Left kidney (tissue), 8 donors: ENCODE measurements at places on chromosomes 13 and 19. TPM values are rescaled to one million over a fixed set of nuclear protein-coding genes. Genes with fewer than 3 reads are reported as not detected.

- no peak for DNase-seq
These were observed 108.6 kb downstream of the TNFRSF19 start for GRCh38 chr13:23678795-23679194.

DNA sequence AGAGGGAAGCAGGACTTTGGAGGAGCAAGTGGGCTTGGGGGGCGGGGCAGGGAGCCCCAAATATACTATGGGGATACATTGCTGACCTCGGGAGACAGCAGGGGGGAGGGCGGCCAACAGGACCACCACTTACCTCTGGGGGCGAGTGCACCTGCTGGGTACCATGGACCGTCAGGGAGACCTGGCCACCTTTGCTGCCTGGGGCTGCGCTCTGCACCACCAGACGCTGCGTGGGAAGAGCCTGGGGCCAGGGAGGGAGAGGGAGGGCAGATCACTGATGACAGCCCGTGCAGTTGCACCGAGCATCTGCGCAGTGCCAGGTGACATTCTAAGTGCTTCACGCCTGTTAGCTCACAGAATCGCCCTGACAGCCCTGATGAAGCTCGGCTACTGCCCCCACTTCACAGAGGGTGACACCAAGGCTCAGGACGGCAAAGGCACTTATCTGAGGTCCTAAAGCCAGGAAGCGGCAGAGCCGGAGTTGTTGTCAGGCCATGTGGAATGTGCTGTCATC is 24.1 kb downstream of the RFX1 start:
- no peak for DNase-seq

- DNase-seq, result no peak
These were observed 391.8 kb downstream of the FGF9 start for GRCh38 chr13:22062478-22063205.

DNA sequence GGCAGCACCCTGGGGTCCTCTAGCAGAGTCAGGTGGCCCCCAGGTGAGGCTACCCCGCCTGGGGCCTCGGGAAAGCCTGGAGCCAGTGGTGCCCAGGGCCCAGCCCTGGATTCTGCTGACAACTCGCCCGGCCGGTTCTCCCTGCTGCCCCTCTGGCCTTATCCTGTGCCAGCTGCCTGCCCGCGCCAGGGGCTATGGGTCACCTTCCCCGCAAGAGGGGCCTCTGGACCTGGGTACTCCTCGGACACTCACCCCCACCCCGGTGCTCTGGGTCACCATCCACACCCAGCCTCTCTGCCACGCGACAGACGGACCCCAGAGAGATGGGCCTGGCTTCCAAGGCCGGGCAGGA is 24.0 kb downstream of the ZBTB7A start:
- DNase-seq, result no peak

DNA sequence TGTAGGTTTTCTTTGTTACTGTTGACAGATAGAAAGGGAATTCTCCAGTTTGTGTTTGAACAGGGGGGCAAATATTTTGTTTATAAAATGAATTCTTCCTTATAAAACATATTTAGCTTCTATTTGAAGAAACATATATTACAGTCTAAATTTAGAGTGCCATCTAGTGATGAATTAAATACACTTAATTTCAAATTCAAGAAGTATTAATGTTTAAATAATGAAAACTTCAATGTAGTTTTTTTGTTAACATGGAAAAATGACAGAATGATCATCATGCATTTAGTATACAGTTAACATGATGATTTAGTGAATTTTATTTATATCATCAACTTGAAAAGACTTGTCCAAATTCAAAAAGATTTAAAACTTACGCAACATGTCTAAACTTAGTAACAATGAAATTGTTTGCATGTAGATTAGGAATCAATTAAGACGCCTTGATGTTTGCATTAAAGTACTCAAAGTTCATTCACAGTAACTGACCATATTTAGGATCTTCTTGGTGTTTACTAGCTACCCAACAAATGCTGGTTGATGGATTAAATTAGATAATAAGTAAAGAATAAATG is 765.9 kb upstream of the SLITRK1 start:
- no peak for DNase-seq

GRCh38 chr13:44508562-44509077 is 67.5 kb downstream of the TSC22D1 start:
- no peak for DNase-seq

- DNase-seq, result no peak
These were observed 39.2 kb downstream of the MTMR6 start for GRCh38 chr13:25248071-25248470.

GRCh38 chr19:7441468-7442146 is 47.2 kb downstream of the PEX11G start:
- DNase-seq, result no peak

Gene GPC5
- 5.1 TPM for polyA plus RNA-seq

Gene IGSF23
- polyA plus RNA-seq, result 0.83 TPM

Gene SIGLEC8
- polyA plus RNA-seq, result 0.07 TPM

DNA sequence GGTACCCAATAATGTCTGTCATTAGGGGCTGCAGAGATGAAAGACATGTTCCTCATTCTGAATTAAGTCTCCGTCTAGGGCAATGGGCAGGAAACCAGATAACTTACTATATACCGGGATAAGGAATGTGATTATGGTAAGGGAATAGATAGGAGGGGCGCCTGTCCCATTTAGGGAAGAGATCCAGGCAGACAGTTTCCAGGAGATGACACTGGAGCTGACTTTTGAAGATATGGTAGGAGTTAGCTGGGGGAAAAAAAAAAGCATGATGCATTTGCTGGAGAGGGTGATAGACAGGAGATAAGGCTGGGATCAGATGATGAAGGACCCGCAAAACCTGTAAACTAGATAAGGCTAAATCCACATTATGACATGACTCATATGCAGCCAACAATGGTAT is 340.7 kb downstream of the DCT start:
- DNase-seq, result no peak

Gene SOX1
- polyA plus RNA-seq, result not detected

Gene AP1M2
- polyA plus RNA-seq, result 35.5 TPM

Gene ACP7
- 0.78 TPM for polyA plus RNA-seq

DNA sequence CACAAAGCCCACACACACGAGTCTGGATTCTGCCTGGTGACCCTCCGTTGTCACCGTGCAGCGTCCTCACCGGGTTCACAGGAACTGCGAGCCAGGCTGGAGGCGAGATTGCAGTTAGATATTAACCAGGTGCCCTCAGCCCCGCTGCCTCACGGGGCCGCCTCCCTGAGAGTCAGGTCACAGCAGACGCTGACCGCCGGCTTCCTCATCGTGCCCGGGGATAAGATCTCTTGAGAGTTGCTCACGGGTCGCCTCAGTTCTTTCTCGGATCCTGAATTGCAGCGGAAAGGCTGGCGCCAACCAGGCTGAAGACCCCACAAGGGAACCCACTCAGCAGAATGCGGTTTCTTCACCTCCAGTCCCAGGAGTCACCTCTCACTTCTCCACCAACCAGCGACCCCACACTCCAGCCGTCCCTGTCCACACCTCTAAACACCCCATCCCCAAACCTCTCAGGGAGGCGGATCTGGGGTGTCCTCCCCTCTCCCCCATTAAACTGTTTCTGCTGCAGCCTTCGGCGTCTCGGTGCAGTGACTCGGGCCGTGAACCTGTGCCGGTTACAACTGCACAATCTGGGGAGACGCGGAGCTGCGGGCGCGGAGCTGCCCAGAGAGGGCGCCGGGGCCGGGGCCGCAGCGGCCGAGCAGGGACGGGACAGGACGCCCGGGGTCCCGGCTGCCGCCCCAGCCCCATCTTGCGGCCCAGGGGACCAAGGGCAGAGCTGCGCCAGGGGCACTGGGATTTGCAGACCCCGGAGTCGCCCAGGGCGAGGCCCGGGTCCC is 591 bp downstream of the ZNF823 start:
- peak; percentile 31 for DNase-seq

DNA sequence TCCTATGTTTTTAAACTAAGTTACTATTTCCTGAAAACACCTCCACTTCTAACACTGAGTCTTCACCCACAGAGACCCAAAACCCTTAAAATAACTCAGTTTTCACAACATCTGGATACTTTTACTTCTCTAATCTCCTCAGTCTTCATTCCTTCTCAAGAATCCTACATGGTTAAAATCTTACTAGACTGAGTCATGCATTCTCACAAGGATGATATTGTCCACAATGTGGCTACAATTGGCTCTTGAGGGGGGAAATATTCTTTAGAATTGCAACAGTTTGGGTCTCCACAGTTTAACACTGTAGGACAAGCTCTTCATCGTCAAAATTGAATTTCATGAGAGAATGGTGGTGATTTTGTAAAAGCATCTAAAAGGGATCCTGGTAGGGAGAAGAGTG is 397.1 kb downstream of the SLITRK5 start:
- no peak for DNase-seq

GRCh38 chr13:75558145-75558840 is 8.7 kb downstream of the UCHL3 start:
- no peak for DNase-seq

Gene POSTN
- polyA plus RNA-seq, result 330 TPM

Gene PRR12
- 20.7 TPM for polyA plus RNA-seq

Gene MYO1F
- 10.8 TPM for polyA plus RNA-seq

DNA sequence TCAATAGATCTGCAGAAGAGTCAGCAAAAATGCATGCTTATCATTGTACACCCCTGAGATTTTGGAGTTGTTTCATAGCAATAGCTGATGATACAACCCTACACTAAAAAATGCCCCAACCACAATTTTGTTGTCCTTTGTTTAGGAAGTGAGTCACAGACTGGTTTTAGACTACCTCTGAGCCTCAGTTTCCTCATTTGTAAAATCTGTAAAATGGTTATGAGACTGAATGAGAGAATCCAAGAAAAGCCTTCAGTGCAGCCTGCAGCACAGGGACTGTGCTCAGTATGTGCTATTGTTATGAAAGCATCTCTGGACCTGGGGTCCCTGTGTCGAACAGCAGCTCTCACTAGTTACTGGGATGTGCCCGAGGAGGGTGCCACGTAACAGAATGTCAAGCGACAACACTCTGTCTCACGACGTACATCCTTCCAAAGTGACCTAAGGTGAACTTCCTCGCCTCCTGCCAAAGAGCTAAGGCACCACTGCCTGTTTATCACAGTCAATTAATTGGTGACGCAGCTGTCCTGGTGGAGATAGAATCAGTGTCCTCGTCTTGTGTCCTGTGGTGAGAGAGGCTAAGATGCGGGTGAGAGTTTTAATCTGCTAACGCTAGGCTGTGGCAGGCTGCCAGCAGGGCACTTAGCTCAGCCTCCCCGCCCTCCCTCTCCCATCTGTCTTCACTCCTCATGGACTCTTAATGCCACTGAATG is 18.1 kb downstream of the DHRS12 start:
- DNase-seq, result no peak

Gene KCNN1
- polyA plus RNA-seq, result 5.6 TPM

- no peak for DNase-seq
These were observed 7.9 kb upstream of the WBP4 start for GRCh38 chr13:41053384-41053826.

- DNase-seq, result peak; percentile 81
These were observed 67.0 kb upstream of the SERP2 start for GRCh38 chr13:44306371-44307192.

Gene KRTDAP
- polyA plus RNA-seq, result 0.52 TPM

Gene EDNRB
- 68.2 TPM for polyA plus RNA-seq

Gene MBD3L2
- not detected for polyA plus RNA-seq

Gene SHD
- 2.4 TPM for polyA plus RNA-seq

DNA sequence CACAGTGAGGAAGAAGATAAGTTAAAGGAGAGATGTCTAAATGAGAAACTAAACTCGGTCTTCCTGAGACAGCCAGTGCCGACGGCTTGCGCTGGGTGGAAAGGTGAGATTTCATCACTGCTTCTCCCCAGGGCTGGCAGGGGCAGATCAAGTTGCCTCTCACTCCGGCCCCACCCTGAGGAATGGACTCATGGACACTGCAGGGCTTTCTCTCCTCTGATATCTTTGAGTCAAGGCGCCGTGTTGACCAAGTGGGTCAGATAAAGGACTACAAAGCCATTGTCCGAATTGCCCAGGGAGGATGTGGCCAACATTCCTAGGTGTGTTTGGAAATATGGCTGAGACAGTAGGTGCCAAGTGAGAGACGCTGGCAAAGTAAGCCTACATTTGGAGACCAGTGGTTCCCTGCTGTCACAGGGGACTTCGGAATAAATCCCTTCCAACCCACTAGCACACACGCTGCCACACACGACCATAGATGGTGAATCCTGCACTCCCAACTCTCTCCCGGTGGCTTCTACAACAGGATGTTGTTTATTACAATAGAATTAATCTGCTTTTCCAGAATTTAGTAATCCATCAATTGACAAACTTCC is 156.5 kb upstream of the TSC22D1 start:
- peak; percentile 33 for DNase-seq

- DNase-seq, result no peak
These were observed at the start of gene CEACAM19 for GRCh38 chr19:44671400-44671799. Gene CEACAM19 (plus strand): TSS chr19:44671482. CDS start chr19:44671932, 450 bp downstream.

DNA sequence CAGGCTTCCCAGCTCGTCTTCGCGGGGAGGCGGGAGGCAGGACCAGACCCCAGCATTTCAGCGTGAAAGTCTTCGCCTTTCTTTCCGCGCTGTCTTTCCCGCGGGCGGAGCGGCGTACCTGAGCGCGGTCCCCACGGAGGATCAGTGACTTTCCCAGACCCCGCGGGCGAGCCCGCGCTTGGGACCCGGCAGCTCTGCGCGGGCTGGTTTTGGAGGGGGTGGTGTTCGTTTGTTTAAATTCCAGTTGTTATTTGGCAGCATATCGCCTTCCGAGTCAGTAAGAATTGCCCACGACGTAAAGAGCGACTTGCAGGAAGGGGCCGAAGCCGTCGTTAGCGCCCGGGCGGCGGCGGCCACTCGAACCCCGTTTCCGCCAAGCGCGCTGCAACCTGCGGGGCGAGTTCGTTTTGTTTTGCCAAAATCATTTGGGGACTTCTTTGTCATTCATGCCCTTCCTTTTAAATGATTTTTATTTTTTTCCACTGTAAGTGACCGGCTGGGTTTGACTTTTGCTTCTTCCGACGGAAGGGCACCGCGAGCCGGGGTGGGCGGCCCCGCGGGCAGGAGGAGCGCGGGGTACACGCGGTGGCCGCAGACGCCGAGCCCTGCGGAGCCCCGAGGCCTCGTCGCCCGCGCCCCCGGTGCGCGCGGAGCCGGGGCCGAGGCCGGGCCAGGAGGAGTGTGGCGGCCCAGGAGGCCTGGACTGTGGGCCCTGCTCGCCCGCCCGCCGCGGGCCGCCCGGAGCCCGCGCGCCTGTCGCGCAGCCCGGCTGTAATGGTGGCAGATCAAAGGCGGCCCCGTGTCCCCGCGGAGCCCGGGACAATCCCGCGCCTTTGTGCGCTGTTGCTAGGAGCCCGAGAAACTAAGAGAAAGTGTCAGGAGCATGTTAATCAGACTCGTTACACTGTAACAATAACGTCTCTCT is 75.9 kb downstream of the ZIC5 start:
- peak; percentile 19 for DNase-seq

Gene SNAPC2
- 12.6 TPM for polyA plus RNA-seq

- DNase-seq, result peak; percentile 32
These were observed 4.3 kb upstream of the C5AR1 start for GRCh38 chr19:47305309-47305751.

DNA sequence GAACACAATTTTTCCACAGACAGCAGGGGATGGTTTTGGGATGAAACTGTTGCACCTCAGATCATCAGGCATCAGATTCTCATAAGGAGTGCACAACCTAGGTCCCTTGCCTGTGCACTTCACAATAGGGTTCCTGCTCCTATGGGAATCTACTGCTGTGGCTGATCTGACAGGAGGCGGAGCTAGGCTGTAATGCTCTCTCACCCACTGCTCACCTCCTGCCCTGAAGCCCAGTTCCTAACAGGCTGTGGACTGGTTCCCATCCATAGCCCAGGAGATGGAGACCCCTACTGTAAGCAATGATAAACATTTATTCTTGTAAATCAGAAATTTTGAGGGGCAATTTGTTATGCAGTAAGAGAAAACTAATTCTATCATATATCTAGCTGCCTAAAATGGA is 1234.7 kb downstream of the SLITRK1 start:
- no peak for DNase-seq
